ENCODE measurements at places on chromosomes 7 and 10.
A peak's percentile ranks its signal among the peaks of the same experiment; 100 is the strongest.

- DNase-seq = no peak
These were observed 38.6 kb downstream of the RSBN1L start for GRCh38 chr7:77734659-77735421.

- no peak for DNase-seq
These were observed 185.9 kb upstream of the ASAH2 start for GRCh38 chr10:50437248-50437647.

GRCh38 chr10:49484486-49485235 lies 54.3 kb downstream of the ERCC6 start:
- no peak for DNase-seq

GRCh38 chr10:1454428-1454827 lies 282.9 kb downstream of the ADARB2 start:
- DNase-seq = no peak

DNA sequence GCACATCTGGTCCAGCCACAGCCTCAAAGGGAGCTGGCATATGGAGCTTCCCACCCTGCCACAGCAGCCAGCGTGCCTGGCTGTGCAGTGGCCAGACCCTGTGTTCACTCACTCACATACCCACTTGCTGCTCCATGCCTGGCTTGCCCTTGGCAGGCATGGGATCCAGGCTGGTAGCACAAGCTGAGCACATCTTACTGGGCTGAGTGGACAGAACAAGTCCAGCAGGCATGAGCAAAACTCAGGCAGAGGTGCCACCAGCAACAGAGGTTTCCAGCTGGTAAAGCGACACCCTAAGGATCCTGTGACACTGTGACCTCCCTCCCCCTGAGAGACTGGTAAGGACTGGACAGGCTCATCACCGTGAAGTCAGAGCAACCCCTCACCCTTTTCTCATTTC lies 25.1 kb downstream of the SVIL start:
- DNase-seq = no peak

GRCh38 chr10:118926903-118927302 lies 102.6 kb upstream of the NANOS1 start:
- no peak for DNase-seq

GRCh38 chr10:24306507-24306875 lies 97.6 kb downstream of the KIAA1217 start:
- no peak for DNase-seq

- no peak for DNase-seq
These were observed 549 bp downstream of the GPNMB start for GRCh38 chr7:23247046-23247602.

GRCh38 chr7:119572132-119572531 lies 700.8 kb upstream of the KCND2 start:
- DNase-seq = no peak

DNA sequence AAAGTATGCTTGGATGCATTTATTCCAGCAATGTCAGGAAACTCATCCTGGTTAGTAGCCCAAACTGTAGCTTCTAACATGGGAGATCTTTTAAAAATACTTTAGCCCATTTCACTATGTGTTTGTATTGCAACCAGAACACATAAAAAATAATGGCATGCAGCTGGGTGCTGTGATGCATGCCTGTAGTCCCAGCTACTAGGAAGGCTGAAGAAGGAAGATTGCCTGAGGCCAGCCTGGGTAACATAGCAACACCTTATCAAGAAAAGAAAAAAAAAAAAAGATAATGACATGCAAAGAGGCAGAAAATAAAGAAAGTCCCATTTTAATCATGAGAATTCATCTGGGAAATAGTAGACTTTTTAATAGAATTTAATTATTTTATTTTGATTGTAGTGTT lies 517.0 kb upstream of the TEX47 start:
- no peak for DNase-seq

DNA sequence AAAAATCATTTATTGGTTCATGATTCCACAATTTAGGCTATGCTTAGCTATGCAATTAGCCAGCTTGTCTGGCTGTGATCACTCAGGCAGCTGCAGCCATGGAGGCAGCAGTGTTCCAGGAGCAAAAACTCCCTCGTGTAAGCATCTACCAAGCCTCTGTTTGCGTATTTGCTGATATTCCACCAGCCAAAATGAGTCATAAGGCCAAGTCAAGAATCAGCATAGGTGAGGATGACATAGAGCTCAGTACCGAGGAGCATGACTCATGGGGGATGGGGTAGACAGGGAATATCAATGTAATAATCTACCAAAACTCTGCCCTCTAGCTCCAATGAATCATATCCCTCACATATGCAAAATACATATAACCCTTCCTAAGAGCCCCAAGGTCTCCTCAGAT lies 63.3 kb downstream of the IMMP2L start:
- DNase-seq = no peak

GRCh38 chr7:36039243-36039642 lies 113.8 kb upstream of the EEPD1 start:
- no peak for DNase-seq

DNA sequence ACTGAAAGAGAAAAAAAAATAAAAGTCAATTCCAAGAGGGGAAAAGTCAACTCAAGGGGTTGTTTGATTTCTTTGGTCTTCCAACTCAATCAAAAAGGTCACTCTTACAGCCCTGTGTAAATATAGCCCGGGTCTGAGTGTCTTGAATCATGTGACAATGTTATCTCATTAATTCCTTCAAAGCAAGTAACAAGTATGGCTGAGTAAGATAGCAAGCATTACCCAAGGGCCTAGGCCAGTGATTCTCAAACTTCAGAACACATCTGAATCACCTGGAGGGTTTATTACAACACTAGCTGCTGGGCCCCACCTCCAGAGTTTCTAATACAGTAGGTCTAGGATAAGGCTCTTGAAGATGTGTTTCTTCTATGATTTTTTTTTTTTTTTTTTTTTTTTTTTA lies 125.0 kb downstream of the PRLHR start:
- DNase-seq = no peak

DNA sequence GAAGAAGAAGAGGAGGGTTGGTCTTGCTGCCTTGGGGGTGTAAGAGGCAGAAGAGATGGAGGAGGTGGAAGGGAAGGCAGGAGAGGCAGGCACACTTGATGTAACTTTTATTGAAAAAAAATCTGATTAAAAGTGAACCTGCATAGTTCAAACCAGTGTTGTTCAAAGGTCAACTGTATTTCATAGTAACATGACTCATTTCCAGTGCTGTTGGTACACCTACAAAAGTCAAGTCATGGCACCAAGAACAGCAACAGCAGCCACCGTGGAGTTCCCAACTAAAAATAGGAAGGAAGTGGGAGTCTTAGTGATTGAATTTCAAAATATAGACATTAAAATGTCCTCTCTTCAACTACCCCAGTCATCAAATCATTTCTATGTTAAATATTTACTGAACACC lies 88.5 kb downstream of the CTNNA3 start:
- DNase-seq = no peak

GRCh38 chr10:127034034-127034633 lies 128.9 kb downstream of the DOCK1 start:
- DNase-seq = no peak

GRCh38 chr10:58330431-58330830 lies 4.4 kb upstream of the UBE2D1 start:
- DNase-seq = no peak

GRCh38 chr10:557792-558328 lies 131.6 kb downstream of the DIP2C start:
- no peak for DNase-seq

DNA sequence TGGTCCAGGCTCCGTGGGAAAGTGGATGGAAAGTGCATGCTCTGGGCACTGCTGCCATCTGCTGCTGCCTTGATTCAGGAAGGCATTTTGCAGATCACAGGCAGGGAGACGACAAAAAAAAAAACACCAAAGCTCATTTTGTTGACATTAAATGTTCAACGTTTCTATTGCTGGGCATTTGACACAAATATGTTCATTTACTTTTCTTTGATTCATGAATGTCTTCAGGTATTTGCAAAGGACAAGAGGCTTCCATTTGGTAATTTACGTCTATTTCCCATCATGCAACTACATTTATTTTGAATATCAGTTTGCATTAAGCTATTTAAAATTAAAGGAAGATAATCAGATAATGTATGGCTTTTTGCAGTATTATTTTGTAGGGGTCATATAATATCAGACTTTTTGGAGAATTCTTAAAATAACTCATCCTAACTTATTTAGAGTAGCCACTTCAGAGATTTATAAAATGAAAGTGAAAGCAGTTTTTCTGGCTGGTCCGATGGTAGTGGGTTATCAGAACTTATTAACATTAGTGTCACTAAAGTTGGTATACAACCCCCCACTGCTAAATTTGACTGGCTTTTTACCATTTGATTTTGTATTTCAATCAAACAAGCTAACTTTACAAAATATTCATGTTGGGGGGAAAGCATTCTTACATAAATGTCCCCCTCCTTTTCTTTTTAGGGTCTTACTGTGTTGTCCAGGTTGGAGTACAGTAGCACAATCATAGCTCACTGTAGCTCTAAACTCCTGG lies 65.3 kb downstream of the PDIA4 start:
- DNase-seq = peak; percentile 17

DNA sequence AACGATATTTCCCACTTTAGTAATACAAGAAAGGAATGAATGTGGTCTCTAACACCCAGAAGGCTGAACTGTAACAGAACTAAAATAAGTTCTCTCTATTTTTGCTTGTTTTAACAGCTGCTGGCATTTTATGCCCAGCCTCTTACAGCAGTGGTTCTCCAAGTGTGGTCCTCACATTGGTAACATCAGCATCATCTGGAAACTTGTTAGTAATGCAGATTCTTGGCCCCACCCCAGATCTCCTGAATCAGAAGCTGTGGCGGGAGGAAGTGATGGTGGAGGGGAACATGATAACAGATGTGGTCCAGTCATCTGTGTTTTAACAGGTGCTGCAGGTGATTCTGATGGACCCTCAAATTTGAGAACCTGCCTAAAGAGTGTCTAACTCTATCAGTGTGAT lies 170.1 kb downstream of the TMEM26 start:
- DNase-seq = no peak

DNA sequence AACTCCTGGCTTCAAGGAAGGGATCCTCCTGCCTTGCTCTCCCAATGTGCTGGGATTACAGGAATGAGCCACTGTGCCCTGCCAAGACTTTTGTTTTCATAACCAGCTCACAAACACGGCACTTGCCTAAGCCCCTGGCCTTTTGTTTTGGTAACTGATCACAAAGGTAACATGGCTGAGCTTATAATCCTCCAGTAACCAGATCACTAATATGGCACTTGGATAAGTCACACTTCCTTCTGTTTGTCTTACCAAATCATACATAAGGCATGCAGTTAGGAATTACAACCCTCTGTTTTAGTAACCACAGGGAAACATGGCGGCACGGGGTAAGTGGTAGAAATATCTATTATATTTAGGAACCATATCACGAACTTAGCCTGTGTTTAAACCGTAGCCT lies 577.1 kb downstream of the CALN1 start:
- no peak for DNase-seq

GRCh38 chr7:108280136-108280535 lies 150.0 kb upstream of the LAMB4 start:
- no peak for DNase-seq

DNA sequence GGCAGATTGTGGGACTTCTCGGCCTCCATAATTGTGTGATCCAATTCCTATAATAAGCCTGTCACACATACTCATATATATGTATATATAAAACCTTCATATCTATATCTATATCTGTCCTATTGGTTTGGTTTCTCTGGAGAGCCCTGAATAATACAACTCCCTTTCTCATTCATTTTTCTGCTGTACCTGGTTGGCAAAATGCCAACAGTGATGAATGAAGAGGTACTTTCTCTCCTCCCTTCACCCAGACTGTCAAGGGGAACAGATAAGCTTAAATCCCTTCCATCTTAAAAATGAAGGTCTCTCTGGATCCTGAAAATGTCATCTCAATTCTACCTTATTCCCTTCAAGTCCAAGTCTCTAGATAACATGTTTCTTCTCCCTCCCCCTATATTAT lies 60.3 kb upstream of the FOXP2 start:
- DNase-seq = no peak

- peak; percentile 25 for DNase-seq
These were observed 1.7 kb downstream of the TRIM8 start for GRCh38 chr10:102645741-102646609.

- DNase-seq = no peak
These were observed 29.1 kb downstream of the LRRC18 start for GRCh38 chr10:48910548-48910947.

GRCh38 chr10:124654686-124655085 lies 89.5 kb downstream of the FAM53B start:
- DNase-seq = no peak

DNA sequence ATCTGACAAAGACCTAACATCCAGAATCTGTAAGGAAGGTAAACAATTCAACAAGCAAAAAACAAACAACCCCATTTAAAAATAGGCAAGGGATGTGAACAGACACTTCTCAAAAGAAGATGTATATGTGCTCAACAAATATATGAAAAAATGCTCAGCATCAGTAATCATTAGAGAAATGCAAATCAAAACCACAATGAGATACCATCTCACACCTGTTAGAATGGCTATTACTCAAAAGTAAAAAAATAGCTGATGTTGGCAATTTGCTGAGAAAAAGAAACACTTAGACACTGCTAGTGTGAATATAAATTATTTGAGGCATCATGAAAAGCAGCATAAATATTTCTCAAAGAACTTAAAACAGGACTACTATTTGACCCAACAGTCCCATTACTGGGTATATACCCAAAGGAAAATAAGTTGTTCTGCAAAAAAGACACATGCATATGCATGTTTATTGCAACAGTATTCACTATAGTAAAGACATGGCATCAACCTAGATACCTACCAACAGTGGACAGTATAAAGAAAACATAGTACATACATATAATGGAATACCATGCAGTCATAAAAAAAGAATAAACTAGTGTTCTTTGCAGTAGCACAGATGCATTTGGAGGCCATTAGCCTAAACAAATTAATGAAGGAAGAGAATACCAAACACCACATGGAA lies 980.1 kb downstream of the KCNMA1 start:
- DNase-seq = no peak

- DNase-seq = no peak
These were observed 8.7 kb downstream of the TAF3 start for GRCh38 chr10:7826971-7827370.

GRCh38 chr10:76946270-76946669 lies 691.3 kb downstream of the KCNMA1 start:
- DNase-seq = no peak

- no peak for DNase-seq
These were observed 2.1 kb upstream of the SAMD9L start for GRCh38 chr7:93150200-93150835.

DNA sequence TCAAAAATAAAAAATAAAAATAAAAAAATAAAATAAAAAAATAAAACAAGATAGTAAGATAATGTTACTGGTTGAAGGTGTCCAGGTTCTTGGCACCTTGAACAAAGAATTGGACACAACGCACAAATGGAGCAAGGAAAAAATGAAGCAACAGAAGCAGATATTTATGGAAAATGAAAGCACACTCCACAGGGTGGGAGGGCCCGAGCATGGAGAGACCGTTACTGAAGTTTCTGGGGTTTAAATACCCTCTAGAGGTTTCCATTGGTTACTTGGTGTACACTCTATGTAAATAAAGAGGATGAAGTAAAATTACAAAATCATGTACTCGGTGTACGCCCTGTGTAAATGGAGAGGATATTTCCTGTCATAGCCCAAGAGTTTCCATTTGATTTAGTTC lies 15.7 kb upstream of the PFKP start:
- no peak for DNase-seq
